ENCODE measurements at places on chromosomes 5 and 9. TPM values are rescaled to one million over a fixed set of nuclear protein-coding genes. Genes with fewer than 3 reads are reported as not detected.

The RAD50 gene
- 75.0 TPM for total RNA-seq

The CNTNAP3 gene
- 20.9 TPM for total RNA-seq

The AGTPBP1 gene
- total RNA-seq: 31.3 TPM

The GDA gene
- 5.4 TPM for total RNA-seq

The LMX1B gene
- total RNA-seq: not detected

The IFNA6 gene
- not detected for total RNA-seq

The CDH18 gene
- 3.2 TPM for total RNA-seq

The EFNA5 gene
- 18.9 TPM for total RNA-seq

The PLPP7 gene
- 4.1 TPM for total RNA-seq

The MAMDC4 gene
- total RNA-seq: 3.0 TPM

The PRR7 gene
- total RNA-seq: 0.58 TPM

The IGFBPL1 gene
- total RNA-seq: 3.0 TPM

The PRRX2 gene
- total RNA-seq: 8.6 TPM

The HMCN2 gene
- 15.9 TPM for total RNA-seq

The FLT4 gene
- 18.2 TPM for total RNA-seq

The ENG gene
- total RNA-seq: 16.4 TPM

Data from urinary bladder (tissue), 4 donors.